Activated CD4-positive, alpha-beta memory T cell treated with anti-CD3 and anti-CD28 coated beads, Interleukin-2, amount 10 ng/mL, durations not matched to agents 7 days and 5 days (primary cell): ENCODE measurements at places on chromosomes 2 and 18. TPM values are rescaled to one million over a fixed set of nuclear protein-coding genes. Genes with fewer than 3 reads are reported as not detected.

Gene KANSL1L
- total RNA-seq = 4.6 TPM

Gene CTAGE1
- total RNA-seq = not detected

Gene PARD6G
- total RNA-seq = 0.33 TPM

Gene CCBE1
- not detected for total RNA-seq

Gene PAX8
- total RNA-seq = 1.7 TPM

Gene NEU2
- total RNA-seq = not detected
